Camera-type eye (tissue), 1 donor: ENCODE measurements at places on chromosomes 5 and 9. TPM values are rescaled to one million over a fixed set of nuclear protein-coding genes. Genes with fewer than 3 reads are reported as not detected.

ITGA2 gene
- total RNA-seq, result 26.3 TPM

CPLANE1 gene
- total RNA-seq, result 72.5 TPM

FANCG gene
- total RNA-seq, result 29.5 TPM

PCDHGC5 gene
- 6.6 TPM for total RNA-seq

PIP5K1B gene
- total RNA-seq, result 29.0 TPM

ACOT12 gene
- total RNA-seq, result not detected

SOX30 gene
- total RNA-seq, result 0.16 TPM

CDHR2 gene
- 0.11 TPM for total RNA-seq

ELOVL7 gene
- 6.7 TPM for total RNA-seq

ANKRD18A gene
- total RNA-seq, result 4.6 TPM
